ENCODE measurements at places on chromosomes 6 and 20. TPM values are rescaled to one million over a fixed set of nuclear protein-coding genes. Genes with fewer than 3 reads are reported as not detected.

The ACTL10 gene
- 2.3 TPM for polyA plus RNA-seq

The SYCP2L gene
- 0.40 TPM for polyA plus RNA-seq

DNA sequence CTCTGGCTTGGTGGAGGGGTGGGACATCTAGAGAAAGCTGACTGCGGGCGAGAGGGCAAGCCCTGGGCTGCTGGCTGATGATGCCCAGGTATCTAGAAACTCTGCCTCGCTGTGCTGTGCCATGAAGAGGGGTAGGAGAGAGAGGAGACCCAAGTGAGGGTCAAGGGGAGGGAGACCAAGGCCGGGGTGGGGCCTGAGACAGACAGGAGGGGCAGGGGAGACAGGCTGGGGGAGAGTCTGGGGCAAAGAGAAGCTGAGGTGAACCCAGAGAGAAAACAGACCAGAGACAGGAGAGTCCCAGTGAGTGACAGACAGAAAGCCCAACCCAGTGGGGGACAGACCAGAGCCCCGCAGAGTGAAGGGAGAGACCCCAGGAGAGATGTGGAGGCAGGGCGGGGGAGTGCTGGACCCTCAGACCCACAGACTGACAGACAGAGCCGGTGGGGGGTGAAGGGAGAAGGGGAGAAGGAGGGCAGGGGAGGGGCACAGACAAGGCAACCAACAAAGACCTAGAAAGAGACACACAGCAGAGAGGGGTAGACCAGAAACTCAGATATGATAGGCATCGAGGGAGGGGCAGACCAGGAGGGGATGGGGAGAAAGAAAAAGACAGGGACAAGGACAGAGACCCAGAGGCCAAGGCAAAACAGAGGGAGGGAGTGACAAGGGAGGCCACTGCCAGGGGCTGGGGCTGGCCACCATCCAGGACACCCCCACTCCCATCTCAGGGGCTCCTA lies 5.9 kb downstream of the TEAD3 start:
- no peaks in the 10 kb centered on the region for H3K36me3 ChIP-seq
- peaks cover 89% of the 10 kb centered on the region for H3K4me1 ChIP-seq
- no peak overlapping the region for H3K27ac ChIP-seq
- H3K27me3 ChIP-seq = no peaks in the 10 kb centered on the region
- H3K4me3 ChIP-seq = peak overlapping the region; percentile 16

GRCh38 chr6:157961153-157961831 lies 20.4 kb upstream of the SYNJ2 start:
- peaks cover 12% of the 10 kb centered on the region for H3K4me1 ChIP-seq
- H3K27ac ChIP-seq = no peak overlapping the region
- H3K4me3 ChIP-seq = no peak overlapping the region
- H3K36me3 ChIP-seq = no peaks in the 10 kb centered on the region

GRCh38 chr6:34958734-34959133 lies 69.7 kb downstream of the ANKS1A start:
- DNase-seq = no peak
- H3K27me3 ChIP-seq = no peaks in the 10 kb centered on the region
- no peak overlapping the region for H3K27ac ChIP-seq
- H3K4me1 ChIP-seq = no peaks in the 10 kb centered on the region
- H3K36me3 ChIP-seq = peaks cover 12% of the 10 kb centered on the region

GRCh38 chr6:20173833-20174792 lies 38.2 kb downstream of the MBOAT1 start:
- H3K36me3 ChIP-seq = no peaks in the 10 kb centered on the region
- peak; percentile 28 for DNase-seq
- no peak overlapping the region for H3K4me3 ChIP-seq
- H3K27ac ChIP-seq = no peak overlapping the region
- H3K4me1 ChIP-seq = peaks cover 1% of the 10 kb centered on the region

GRCh38 chr20:3203315-3204123 lies 963 bp downstream of the DDRGK1 start:
- DNase-seq = no peak
- H3K27ac ChIP-seq = peak overlapping the region; percentile 77
- H3K4me3 ChIP-seq = peak overlapping the region; percentile 78

DNA sequence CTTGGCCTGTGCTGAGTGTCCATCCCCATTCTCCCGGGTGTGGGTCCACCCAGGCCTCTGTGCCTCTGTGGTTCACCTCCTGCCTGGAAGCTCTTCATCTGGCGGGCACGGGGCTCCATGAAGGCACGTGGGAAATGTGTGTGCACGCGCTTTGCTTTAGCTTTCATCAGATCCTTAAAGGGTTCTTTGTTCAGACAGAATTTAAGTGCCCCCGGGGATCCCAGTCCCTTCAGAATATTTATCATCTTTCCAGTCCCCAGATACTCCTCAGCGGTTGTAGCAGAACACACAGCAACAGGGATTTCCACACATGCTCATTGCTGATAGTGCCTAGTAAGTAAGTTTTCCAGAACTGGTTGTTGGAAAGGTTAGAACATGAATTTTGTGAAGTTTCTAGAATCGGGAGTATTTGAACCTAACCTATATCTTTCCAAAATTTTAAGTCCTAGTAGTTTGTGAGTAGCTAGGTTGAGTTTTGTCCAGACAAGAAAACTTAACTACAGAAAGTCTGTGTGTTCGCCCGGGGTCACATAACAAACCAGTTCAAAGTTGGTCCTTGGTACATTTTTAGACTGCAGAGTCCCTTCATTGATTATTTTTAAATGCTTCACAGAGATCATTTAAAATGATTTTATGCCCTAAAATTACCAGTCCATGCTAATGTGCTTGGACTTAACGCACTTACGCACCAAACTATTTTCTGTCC lies 67.7 kb downstream of the RPP40 start:
- DNase-seq = no peak
- H3K27ac ChIP-seq = no peak overlapping the region

GRCh38 chr6:131029626-131030297 lies 33.3 kb downstream of the EPB41L2 start:
- no peak for DNase-seq
- H3K27ac ChIP-seq = no peak overlapping the region
- no peaks in the 10 kb centered on the region for H3K36me3 ChIP-seq
- no peaks in the 10 kb centered on the region for H3K27me3 ChIP-seq
- no peaks in the 10 kb centered on the region for H3K4me1 ChIP-seq

DNA sequence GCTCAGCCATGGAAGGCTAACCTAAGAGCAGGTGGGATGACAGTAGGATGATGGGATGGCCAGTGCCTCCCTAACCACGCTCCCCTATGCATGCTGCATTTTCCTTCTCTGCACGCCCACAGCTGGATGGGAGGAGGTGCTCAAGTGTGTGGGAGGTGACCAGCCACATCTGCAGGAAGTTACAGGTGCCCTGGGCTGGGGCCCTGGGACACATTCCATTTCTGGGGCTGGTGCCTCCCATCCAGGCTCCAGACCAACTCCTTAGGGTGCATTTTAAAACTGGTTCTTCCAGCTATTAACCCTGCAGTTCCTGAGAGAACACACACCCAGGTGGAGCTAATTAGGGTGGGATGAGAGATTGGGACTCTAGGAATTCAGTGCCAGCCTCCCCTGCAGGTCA lies 135.3 kb upstream of the ARMC2 start:
- H3K27me3 ChIP-seq = no peaks in the 10 kb centered on the region
- H3K4me1 ChIP-seq = no peaks in the 10 kb centered on the region
- no peak overlapping the region for H3K27ac ChIP-seq
- no peaks in the 10 kb centered on the region for H3K36me3 ChIP-seq

Measured in small intestine (tissue), 16 donors.